HCEC 1CT (cell line): ENCODE measurements at places on chromosomes 7 and 10.

DNA sequence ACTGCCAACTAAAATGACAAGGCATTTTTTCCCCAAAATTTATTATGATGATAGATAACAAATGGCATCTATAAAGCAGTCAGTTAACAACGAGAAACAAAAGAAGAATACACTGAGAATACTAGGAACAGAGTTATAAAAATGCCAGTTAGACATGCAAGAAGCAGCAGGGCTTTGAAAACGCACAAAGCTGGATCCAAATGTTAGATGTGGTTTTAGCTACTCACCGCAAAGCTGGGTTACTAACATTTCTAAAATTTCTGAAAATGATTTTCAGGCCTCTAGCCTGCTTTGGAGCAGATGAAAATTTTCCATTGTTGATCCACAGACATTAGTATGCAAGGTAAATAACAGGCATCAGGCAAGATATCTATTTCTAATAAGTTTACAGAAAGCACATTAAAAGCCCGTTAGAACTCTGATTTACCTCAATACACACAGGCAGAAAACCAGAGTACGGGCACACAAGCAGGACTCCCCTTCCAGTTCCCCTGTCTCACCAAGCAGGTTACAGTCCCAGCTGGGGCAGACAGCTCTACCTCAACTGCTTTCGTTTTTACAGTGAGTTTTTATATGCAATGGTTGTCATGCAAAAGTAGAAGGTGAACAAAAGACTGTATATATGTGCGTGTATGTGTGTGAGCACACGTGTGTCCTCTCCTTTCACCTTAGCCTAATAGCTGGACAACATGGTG lies 37.9 kb downstream of the GLI3 start:
- DNase-seq = peak; percentile 13

- DNase-seq = peak; percentile 81
These were observed 465 bp downstream of the SEPHS1 start for GRCh38 chr10:13347500-13348156.

DNA sequence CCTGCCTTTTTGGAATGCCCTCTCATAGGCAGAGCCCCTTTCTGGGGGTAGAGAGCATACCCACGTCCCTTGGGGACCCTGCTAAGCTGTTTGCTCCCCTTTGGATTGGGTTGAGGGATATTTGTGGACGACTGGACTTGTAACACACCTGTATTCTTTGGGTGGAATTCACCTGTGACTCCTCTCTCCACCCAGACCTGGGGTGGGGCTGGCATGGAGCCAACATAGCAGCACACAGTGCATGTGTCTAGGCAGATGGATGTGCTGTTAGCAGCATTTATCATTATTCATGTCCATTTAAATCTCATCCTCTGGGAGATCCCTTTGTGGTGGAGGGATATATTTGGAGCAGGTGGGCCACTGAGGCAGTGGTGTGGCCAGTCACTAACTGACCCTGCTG lies 51.0 kb downstream of the CDH23 start:
- no peak for DNase-seq

DNA sequence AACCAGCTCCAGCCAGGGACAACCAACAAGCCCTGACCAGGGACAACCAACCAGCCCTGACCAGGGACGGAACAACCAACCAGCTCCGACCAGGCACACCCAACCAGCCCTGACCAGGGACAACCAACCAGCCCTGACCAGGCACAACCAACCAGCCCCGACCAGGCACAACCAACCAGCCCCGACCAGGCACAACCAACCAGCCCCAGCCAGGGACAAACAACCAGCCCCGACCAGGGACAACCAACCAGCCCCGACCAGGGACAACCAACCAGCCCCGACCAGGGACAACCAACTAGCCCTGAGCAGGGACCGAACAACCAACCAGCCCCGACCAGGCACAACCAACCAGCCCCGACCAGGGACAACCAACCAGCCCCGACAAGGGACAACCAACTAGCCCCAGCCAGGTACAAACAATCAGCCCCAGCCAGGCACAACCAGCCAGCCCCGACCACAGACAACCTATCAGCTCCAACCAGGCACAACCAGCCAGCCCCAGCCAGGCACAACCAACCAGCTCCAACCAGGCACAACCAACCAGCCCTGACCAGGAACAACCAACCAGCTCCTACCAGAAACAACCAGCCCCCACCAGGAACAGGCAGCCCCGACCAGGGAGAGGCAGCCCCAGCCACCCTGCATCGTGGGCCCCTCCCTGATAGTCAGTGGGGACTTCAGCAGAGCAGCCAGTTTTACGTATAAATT lies 56.4 kb downstream of the PROSER2 start:
- DNase-seq = no peak

- no peak for DNase-seq
These were observed 31.7 kb downstream of the TRIM24 start for GRCh38 chr7:138491612-138492386.

DNA sequence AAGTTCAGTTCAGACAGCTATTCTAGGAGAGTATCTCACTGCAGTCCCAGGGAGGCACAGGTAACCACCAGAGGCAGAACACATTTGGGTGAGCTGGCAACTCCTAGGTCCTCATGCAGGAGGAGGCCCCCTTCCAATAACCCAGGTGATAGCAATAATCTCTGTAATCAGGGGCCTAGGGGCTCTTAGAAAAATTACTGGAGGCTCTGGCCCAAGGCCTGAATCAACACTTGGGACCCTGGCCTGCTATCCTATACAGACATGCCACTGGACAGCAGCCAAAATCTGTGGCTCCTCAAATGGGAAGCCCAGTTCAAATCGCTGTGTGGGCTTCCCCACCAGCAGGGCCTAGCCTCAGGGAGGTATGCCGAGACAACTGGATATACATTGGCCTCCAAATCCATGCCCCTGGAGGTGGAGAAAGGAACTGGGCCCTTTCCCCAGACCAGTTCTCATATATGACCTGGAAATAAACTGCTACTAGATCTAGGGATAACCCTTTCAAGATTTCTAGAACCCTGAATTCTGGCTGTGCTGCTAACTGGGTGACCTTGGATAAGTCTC lies 1.6 kb downstream of the AVPI1 start:
- DNase-seq = peak; percentile 56

DNA sequence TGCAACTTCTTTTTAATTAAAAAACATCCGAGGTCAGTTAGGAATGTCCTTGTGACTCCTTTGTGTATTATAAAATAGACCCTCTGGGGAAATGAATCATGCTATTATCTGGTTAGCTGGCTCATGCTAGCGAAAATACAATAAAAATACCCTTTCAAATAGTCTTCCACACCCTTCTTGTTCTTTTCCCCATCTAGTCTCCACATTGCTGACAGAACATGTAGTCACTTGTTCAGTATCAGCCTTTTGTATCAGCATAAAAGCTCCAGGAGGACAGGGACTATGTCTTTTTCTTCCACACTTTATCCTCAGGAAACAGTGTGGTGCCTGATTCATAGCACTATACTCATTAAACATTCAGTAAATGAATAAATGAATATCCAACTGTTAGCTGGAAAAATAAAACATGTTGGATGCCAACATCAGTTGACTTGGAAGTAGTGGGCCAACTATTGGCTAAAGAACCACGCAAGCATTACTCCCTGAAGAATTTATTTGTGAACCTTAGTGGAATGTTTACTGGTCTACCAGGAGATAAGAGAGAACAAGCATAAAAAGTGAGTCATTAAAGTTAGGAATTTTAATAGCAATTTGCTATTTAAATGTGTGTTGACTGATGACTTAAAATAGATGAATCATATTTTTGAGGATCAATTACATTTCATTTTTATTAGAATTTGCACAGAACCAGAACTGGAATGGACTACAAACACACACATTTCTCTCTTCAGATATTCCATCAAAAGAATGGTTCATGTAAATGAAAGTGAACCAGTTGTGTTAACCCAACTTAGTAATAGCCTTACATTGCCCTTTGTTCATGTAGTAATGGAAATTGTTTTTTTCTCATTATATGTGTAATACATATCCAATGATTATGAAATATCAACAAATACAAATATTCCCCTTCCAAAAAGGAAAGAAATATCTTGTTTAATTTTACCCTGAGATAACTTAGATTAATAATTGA lies 129.6 kb downstream of the DKK1 start:
- peak; percentile 91 for DNase-seq
